ENCODE measurements at places on chromosomes 11 and 22.

GRCh38 chr11:12938590-12939247 is 70.4 kb upstream of the RASSF10 start:
- DNase-seq = no peak

DNA sequence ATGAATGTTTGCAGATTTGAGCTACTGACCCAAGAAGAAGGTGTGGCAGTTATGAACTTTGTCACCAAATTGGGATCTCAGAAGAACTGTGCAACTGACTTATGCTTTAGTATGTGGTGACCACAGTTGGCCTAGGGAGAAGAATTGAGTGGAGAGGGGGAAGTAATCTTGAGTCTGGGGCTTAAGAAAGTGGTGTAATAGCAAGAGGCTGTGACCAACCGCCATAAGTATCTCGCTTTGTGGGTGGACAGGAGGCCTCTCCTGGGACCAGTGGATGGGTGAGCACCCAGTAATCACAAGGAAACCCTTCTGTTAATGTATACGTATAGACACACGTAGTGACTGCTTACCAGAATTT is 12.7 kb upstream of the IL10RA start:
- no peak for DNase-seq

DNA sequence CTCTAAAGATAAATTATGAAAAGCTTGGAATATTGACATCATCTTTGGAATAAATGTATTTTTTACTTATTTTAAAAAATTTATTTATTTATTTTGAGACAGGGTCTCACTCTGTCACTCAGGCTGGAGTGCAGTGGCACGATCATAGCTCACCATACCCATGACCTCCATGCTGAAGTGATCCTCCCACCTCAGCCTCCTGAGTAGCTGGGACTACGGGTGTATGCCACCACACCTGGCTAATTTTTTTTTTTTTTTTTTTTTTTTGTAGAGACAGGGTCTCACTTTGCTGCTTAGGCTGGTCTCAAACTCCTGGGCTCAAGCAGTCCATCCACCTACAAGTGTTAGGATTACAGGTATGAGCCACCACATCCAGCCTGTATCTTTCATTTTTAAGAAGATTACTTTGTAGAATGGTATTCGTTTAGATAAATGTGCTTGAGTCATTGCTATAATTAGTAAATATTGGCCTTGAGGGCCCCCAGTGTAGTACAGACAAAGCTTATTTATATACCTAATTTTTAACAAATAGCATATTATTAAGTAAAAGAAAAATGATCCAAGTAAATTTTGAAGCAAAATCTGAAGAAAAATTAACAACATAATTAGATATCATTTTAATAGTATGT is 8.5 kb downstream of the SWAP70 start:
- no peak for DNase-seq

DNA sequence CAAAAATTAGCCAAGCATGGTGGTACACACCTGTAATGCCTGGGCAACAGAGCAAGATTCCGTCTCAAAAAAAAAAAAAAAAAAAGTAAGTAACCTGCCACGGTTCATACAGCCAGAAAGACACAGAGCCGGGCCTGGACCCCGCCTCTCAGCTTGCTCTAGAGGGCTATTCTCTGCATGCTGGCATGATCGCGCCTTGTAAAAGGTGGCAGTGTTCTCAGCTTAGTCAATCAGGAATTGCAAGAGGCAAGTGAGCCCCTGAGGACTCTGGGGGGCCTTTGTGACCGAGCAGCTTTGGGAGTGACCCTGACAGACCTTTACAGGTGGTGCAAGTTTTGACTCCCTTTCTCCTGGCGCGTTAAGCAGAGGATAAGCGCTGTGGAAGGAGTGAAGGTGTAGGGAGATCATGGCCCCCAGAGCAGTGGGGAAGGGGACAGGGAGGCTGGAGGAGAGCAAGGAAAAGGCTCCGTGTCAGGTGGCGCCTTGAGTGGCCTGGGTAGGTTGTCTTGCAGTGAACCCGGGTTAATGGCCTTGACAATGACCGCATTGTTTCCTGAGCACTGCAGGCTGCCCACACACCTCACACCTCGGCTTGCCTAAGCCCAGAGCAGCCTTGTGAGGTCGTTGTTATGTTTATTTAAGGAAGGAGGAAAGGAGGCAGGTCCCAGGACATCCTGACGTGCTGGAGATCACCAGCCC is 48.9 kb downstream of the CDPF1 start:
- DNase-seq = no peak

- DNase-seq = no peak
Observed at GRCh38 chr11:117903505-117904382, 25.5 kb downstream of the TMPRSS13 start.

GRCh38 chr22:17381192-17381913 is 12.1 kb downstream of the CECR2 start:
- no peak for DNase-seq

- no peak for DNase-seq
Observed at GRCh38 chr11:4589017-4589416, 4.8 kb upstream of the OR52I1 start.

DNA sequence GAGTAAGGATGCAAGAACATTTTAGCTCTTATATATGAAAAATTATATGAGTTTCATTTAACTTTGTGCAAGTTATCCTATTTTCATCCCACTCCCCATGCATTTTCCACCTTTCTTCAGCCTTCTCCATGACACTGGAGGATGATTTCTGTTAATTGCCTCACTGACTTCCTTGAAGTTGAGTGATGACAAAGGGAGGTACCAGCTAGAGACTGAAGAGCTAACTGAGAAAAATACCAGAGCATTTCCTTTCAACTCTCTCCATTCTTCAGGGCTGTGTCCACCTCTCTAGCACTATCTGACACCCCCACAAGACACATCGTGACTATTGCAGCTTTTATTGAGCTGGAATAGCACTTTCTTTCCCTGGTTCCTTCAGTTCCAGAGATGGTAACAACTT is 711.6 kb upstream of the LRRC4C start:
- no peak for DNase-seq

DNA sequence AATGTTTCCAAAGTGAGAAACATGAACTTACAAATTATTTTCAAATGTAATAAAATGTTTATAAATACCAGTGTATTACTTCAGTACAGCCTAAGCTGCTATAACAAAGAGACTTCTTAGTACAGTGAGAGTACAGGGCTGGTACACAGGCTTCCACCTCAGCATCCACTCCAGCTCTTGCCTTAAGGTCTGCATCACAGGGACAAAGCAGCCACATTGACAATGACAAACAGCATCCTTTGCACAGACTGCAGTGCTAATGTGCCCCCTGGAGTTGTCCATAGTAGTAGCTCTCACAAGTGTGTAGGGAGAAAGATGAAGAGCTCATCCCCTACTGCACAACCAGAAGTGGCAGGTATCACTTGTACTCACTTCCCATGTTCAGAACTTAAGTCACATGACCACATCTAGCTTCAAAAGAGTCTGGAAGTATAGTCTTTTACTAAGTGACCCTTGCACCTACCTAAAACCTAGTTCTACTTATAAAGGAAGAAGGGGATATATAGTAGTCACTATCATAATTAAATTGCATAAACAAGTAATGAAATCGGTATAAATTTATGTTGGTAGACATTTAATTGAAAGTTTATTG is 10.7 kb upstream of the LIPT2 start:
- no peak for DNase-seq

- no peak for DNase-seq
Observed at GRCh38 chr11:47161890-47162289, 14.8 kb downstream of the ARFGAP2 start.

- DNase-seq = no peak
Observed at GRCh38 chr11:78251083-78251775, 62.5 kb downstream of the USP35 start.

DNA sequence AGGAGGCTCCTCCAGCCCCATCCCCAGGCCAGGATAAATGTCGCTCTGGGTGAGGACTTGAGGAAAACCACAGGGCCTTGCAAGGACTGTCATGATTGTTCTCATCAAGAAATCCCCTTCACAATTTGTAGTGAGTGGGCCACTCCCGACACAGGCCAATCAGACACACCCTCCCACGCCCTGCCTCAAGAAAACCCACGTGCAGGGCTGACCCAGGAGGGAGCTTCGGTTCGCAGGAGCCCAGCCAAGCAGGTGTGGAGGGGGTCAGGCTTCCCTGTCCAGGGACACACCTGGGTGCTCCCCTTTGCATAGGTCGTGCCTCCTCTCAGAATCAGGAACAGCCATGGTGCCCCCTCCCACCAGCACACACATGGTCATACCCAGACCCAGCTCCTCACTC is 43.2 kb downstream of the SHANK2 start:
- DNase-seq = no peak

- DNase-seq = no peak
Observed at GRCh38 chr11:67073908-67074307, 17.3 kb downstream of the RHOD start.

DNA sequence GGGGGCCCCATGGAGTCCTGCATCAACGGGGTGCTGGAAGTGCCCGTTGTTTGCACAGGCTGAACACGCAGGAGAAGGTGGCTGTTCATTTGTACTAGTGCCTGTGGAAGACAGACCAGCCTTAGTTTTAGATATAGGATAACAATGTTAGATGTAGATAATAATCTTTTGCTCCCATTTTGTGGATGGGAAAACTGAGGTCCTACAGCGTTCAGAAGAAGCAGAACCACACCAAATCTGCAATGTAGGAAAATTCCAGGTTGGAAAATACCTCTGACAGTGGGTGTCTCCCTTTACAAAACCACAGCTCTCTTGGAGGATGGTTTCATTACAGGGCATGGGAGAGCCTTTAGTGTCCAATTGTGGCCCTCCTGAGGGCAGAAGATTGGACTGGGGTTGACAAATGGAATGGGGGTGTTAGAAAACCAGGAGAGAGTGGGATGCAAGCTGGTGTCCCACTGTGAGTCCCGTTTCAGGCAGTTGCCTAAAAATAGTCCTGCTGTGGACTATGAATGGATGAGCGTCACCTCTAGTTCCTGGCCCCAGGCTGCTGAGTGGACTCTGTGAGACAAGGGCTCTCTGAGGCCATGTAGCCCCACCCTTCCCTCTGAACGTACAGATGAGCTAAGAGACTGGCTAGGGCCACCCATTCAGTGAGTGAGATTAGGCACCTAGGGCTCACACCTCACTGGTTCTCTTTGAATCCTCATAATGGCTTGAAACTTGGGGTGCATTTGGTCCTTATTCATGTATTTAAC is 508.8 kb downstream of the MN1 start:
- no peak for DNase-seq

DNA sequence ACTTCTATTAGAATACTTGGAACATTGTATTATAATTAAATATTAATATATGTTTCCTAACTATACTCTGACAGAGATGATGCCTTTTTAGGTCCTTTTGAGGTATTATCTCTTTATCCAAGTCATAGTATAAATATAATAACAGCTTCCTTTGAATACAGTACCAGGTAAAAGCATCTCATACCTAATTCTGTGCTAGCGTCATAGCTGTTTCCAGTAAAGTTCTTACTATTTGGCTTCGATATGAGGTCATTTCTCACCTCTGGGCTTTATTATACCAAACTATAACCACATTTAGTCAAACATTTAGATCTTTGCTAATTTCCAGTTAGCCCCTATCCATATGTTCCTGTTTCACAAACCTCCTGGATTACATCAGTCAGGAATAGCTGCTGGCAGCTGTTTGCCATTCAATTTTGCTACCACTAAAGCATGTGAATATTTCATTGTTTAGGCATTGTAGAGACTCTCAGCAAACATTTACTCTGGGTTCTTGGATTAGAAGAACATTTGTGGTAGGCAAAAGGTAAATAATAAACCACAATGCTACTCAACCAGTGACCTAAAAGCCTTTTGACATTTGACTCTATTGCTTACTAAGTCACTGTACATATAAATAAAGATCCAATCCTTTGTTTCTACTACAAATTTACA is 255.1 kb downstream of the TTC28 start:
- peak; percentile 36 for DNase-seq

DNA sequence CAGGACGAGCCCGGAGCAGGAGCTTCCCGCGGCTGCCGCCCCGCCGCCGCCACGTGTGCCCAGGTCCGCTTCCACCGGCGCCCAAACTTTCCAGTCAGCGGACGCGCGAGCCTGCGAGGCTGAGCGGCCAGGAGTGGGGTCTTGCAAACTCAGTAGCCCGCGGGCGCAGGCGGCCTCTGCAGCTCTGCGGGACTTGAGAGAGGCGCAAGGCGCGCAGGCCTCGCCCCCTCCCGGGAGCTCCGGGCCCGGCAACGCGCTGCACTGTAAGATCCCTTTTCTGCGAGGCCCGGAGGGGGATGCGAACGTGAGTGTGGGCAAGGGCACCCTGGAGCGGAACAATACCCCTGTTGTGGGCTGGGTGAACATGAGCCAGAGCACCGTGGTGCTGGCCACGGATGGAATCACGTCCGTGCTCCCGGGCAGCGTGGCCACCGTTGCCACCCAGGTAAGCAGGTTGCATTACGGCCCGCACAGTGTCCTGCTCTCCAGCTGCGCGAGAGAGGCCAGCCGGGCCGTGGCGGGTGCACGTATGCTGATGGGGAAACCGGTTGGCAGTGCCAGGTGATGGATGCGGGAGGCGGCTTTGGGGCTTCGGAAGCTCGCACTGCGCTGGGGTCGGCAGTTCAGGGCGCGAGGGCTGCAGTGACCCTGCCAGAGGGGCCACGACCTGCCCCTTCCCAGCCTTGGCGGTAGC is 2.0 kb downstream of the SLC6A5 start:
- DNase-seq = no peak

GRCh38 chr22:36739185-36739584 is 35.6 kb upstream of the CACNG2 start:
- DNase-seq = no peak

DNA sequence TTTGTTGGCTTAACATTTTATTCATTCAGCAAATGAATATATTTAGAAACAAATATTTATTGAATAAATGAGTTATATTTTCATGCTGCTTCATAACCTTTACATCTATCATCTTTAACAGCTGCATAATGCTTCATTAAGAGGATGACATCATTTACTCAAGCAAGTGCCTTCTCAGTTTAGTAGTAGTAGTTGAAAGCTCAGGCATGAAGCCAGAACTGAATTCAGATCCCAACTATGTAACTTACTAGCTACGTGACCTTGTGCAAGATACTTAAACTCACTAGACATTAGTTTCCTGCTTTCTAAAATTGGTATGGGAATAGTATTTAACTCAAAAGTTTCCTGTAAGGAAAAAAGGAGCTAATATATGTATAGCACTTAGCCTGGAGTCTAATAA is 90.3 kb downstream of the TMPRSS5 start:
- DNase-seq = no peak

DNA sequence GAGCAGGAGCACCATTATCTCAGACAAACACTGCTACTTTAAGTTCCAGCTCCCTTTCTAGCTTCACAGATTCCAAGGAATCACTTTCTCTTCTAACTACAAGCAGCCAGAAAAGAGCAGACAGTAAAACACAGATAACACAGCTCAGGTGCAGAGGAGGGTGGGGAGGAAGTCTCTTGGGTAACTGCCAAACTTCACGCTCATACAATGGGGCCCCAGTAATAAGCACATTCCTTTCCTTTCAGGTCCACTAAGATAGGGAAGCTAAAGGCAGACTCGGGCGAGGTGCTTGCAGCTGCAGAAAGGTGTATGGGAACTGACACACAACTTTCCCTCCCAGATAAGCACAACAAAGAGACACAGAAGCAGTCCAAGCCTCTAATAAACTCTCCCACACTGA is 69.2 kb upstream of the OR9G4 start:
- no peak for DNase-seq

DNA sequence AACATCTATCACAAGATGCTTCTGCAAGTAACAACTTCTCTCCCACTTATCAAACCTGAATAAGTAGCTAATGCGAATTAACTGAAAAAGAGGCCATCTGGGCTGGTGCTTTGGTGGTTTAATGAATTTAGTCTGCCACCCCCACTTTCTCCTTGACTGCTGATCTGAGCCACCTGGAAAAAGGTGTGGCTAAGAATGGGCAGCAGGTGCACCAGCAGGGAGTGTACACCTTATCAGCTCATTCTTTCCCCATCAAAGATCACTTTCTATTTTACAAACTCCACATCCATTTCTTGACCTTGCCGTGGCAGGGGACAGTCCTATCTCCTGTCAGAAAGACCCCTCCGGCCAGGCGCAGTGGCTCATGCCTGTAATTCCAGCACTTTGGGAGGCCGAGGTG is 6.5 kb downstream of the RFPL3 start:
- DNase-seq = no peak
